ENCODE measurements at places on chromosomes 12 and 14.

DNA sequence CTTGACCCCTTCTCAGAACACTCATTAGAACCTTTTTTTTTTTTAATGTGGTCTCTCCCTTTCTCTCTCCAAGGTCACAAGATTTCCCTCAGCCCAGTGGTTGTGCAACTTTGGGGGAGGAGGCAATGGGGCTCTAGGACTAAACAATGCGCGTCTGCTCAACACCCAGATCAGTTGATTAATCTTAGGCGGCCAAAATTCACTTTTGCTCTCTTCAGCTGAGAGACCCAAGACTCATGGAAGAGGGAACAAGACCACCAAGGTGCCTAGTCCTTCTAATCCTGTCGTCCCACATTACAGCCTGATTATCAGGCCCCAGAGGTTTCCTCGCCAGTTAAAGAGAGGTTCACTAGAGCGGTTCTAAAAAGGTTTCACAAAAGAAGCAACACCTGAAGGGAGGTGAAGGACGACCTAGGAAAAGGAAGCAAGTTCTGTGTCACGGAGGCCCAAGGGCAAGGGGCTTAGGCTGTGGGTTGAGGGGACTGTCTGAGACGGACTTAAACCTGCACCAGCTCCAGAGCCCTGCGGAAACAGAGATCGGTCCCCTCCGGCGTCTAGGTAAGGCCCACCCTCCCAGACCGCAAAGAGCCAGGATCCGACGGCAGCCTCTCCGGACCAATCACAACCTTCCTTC is 824 bp upstream of the TARBP2 start:
- no peak for DNase-seq

GRCh38 chr12:131000000-131000486 is 46.3 kb downstream of the ADGRD1 start:
- no peak for DNase-seq

DNA sequence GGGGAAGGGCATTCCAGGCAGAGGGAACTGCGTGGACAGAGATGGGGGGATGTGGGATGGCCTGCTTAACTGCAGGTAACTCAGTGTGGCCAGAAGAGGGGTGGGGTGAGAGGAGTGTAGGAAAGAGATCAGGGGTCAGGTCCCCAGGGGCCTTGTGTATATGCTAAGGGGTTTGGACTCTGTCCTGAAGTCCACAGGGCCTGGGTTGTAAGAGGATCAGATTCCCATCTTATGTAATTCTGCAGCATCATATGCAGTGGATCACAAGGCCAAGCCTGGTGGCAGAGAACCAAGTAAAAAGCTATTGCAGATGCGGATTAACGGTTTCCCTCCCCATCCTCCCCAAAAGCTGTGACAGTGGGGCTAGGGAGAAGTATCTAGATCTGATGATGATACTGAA is 8.7 kb downstream of the TCTN1 start:
- no peak for DNase-seq

GRCh38 chr14:29930283-29930682 is 2.6 kb upstream of the PRKD1 start:
- DNase-seq, result no peak

GRCh38 chr14:51104467-51104866 is 9.6 kb upstream of the TRIM9 start:
- DNase-seq, result no peak

DNA sequence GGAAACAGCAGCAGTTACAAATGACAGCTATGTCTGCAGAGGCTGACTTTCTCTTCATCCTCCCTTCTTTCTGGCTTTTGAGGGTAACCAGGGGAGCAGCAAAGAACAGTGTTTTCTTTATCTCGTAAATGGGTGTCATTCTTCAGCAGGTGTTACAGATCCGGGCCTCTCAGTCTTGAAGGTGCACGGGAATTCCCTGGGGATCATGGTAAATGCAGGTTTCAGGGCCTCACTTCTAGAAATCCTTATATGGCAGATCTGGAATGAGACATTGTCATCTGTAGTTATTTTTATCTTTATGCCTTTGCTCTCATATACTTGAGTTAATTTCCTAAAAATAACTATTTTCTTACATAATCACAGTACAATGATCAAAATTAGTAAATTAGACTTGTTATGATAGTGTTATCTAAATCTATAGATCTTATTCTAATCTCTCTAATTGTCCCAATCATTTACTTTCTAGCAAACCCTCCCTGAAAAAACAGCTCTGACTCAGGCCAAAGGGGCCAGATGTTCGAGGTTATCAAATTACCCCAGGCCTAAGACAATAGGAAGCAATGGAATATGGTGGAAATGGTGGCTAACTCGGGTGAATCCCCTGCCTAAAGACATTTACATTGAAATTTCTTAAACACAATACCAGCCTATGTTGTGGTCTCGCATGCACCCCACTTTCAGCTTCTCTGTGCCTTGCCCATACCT is 145.0 kb downstream of the CAND1 start:
- DNase-seq, result no peak

DNA sequence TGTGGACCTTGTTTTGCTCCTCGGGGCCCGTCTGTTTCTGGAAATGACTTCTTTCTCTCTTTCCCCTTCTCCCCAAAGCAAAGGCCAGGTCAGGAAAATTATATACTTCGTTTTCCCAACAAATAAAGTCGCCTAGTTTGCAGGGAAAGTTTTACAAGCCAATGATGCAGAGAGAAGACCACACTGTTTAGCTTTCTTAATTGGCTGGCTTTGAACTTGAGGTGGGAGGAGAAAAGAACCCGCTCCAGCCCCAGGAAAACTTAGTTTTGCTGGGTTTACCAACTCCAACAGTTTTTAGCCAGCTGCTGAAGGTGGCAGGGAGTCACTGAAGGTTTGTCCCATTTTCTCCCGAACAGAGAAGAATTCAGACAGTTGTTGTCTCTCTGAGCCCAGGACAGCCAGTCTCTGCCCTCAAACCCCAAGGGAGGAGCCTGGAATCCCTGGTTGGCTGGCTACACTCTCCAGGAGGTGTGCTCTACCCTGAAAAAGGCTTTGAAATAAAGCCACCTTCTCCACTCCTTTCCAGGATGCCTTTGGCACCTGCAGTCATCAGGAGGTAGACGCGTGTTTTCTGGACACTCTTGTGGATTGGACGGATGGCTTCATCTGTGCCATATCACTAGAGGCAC is 24.8 kb downstream of the BCL11B start:
- DNase-seq, result no peak
